Cardiac muscle cell (in vitro differentiated cells and primary cell): ENCODE measurements at places on chromosomes 7 and 10.

DNA sequence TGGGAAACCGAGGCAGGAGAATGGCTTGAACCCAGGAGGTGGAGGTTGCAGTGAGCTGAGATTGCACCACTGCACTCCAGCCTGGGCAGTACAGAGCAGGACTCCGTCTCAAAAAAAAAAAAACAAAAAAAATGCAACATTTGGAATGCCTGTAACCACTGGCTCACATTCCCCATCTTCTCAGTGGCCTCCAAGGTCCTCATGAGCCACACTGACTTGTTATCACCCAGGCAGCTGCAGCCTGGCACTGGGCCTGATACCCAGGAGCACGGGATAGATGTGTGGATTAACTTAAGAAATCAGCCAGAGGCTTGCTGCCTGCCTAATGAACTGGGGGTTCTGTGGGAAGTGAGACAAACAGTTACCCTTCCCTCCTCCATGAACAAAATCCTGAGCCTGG is 23.0 kb downstream of the JCAD start:
- no peaks in the 10 kb centered on the region for H3K27me3 ChIP-seq
- no peak overlapping the region for H3K4me3 ChIP-seq
- peaks cover 11% of the 10 kb centered on the region for H3K36me3 ChIP-seq
- no peak overlapping the region for H3K27ac ChIP-seq
- no peak for DNase-seq

DNA sequence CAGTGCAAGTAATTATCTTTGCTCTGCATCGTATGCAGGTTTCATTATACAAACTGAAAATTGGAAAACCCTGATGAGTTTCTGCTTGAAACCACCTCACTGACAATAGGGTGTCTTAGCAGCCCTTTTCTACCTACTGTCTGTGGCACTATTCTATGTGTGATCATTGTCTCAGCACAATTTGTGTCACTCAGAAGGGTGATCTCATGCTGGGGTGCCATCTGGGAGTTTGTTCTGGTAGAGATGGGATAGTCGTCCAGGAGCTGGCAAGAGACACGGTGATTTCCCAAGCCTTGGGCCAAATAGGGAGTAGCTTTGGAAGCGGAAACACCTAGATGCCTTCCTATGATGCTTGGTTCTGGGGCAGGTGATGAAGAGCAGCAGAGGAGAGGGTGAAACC is 186.3 kb downstream of the FRMD4A start:
- no peaks in the 10 kb centered on the region for H3K4me1 ChIP-seq
- no peak overlapping the region for H3K4me3 ChIP-seq
- no peak for DNase-seq
- peaks cover 6% of the 10 kb centered on the region for H3K27me3 ChIP-seq
- no peak overlapping the region for H3K27ac ChIP-seq
- H3K36me3 ChIP-seq, result no peaks in the 10 kb centered on the region

DNA sequence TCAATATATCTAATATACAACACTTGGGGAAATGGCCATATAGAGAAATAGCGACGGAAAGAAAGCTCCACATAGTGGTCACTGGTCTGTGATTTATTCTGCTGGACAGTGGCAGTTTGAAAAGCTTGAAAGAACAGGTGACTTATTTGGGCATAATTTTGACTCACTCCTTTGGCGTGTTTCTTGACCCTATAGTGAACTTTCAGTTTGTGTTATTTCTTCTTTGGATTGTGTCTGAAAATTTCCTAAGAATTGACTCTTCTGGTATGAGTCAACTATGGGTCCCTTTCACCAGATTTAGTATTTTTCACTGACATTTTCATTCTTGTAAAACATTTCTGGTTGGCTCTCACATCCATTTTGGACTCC is 25.8 kb upstream of the IMMP2L start:
- H3K27me3 ChIP-seq, result no peaks in the 10 kb centered on the region
- no peak overlapping the region for H3K27ac ChIP-seq
- no peak for DNase-seq
- H3K4me1 ChIP-seq, result no peaks in the 10 kb centered on the region
- H3K4me3 ChIP-seq, result no peak overlapping the region

- H3K36me3 ChIP-seq, result no peaks in the 10 kb centered on the region
- H3K27me3 ChIP-seq, result no peaks in the 10 kb centered on the region
- peak; percentile 73 for DNase-seq
- H3K4me3 ChIP-seq, result no peak overlapping the region
Measured at GRCh38 chr10:101394524-101395133, 40.7 kb downstream of the BTRC start.

DNA sequence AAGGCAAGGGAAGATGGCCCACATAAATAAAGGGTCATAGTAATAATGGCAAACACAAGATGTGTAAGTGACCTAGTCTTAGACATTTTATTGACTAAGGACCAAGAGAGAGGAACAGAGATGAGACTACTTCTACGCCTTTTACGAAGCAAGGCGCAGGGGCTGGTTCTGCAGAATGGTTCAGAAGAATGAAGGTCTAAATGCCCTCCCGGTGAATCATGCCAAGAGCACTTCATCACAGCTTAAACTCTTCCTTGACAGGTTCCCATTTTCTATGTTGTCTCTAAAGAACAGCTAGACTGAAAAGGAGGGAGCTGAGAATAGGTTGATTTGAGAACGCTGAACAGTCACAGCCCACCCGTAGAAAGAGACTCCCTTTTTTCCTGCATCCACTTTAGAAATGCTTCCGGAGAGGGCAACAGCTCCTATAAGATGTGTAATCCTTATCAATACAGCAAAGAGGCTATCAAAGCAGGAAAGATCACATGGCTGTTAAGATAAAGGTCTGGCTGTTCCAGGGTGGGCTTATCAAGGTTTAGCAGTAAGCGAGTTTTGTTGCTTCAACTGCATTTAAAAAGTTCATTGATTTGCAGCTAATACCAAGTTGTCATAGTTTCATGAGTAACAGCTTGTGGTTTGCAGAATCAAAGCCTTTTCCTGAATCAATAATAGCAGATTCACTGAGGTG is 93.4 kb upstream of the AUTS2 start:
- H3K27me3 ChIP-seq, result peaks cover 5% of the 10 kb centered on the region
- H3K27ac ChIP-seq, result no peak overlapping the region
- DNase-seq, result no peak
- H3K4me1 ChIP-seq, result peaks cover 6% of the 10 kb centered on the region

- no peak for DNase-seq
- H3K36me3 ChIP-seq, result no peaks in the 10 kb centered on the region
- no peaks in the 10 kb centered on the region for H3K4me1 ChIP-seq
Measured at GRCh38 chr7:37825038-37825437, 23.4 kb upstream of the NME8 start.

DNA sequence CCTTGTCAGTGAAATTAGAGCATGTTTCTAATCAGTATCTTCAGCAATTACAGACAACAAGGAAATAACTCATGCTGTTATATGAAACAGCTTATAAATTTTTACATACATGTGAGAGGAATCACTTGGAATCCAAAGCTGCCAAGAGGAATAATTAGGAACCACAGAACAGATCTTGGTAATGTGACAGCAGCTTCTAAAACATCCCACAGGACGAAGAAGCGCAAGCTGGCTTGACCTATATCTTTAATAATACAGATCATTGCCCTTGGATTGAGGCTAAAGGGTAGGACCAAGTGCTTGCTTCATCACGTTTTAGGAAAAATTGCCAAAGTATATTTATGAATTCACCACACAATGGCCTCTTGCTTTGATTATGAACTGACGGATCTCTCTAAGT is 869.8 kb downstream of the LRMDA start:
- no peaks in the 10 kb centered on the region for H3K27me3 ChIP-seq
- DNase-seq, result no peak
- H3K4me1 ChIP-seq, result peaks cover 38% of the 10 kb centered on the region
- no peaks in the 10 kb centered on the region for H3K36me3 ChIP-seq
- H3K4me3 ChIP-seq, result no peak overlapping the region
- H3K27ac ChIP-seq, result peak overlapping the region; percentile 86

GRCh38 chr7:26193432-26194207 is 6.9 kb downstream of the HNRNPA2B1 start:
- H3K4me3 ChIP-seq, result no peak overlapping the region
- DNase-seq, result no peak
- no peaks in the 10 kb centered on the region for H3K27me3 ChIP-seq
- peak overlapping the region; percentile 16 for H3K27ac ChIP-seq

DNA sequence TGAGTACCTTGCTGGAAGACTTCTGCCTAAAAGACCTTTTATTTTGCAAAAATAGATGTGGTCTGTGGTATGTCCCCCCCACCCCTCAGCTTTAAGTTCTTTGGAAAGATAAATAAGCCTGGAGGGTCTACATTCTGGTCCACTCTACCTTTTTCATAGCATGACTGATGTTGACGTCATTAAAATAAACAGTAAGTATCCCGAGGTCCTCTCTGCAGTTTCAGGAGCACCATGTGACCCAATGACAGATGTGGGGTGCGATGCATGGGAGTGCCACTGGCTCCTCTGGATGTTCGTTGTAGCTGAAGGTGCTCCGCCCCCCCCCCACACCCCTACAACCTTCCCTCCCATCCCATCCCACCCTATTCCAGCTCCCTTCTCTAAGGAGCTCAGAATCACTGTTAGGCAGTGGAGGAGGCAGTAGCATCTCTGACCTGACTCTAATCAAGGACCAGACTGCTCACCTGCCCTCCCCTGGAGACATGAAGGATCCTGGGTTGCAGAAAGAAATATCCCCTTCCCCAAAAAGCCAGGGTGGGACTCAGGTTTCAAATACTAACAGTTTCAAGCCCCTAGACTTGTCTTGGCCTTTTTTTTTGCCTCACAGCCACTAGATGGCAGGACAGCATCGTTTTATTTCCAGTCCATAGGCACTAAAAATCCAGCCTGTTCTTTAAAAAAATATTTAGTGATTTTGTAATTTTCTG is 25.1 kb downstream of the CASP7 start:
- H3K36me3 ChIP-seq, result no peaks in the 10 kb centered on the region
- H3K27me3 ChIP-seq, result no peaks in the 10 kb centered on the region
- H3K4me1 ChIP-seq, result no peaks in the 10 kb centered on the region

GRCh38 chr10:110160081-110160480 is 47.3 kb upstream of the MXI1 start:
- no peaks in the 10 kb centered on the region for H3K36me3 ChIP-seq
- no peaks in the 10 kb centered on the region for H3K27me3 ChIP-seq
- peaks cover 3% of the 10 kb centered on the region for H3K4me1 ChIP-seq
- DNase-seq, result no peak
- H3K4me3 ChIP-seq, result no peak overlapping the region
- no peak overlapping the region for H3K27ac ChIP-seq

- H3K4me3 ChIP-seq, result no peak overlapping the region
- H3K36me3 ChIP-seq, result no peaks in the 10 kb centered on the region
- no peak for DNase-seq
- H3K4me1 ChIP-seq, result no peaks in the 10 kb centered on the region
Measured at GRCh38 chr7:73716318-73716890, 3.1 kb downstream of the STX1A start.

- no peaks in the 10 kb centered on the region for H3K4me1 ChIP-seq
- H3K27ac ChIP-seq, result no peak overlapping the region
- H3K27me3 ChIP-seq, result no peaks in the 10 kb centered on the region
- no peaks in the 10 kb centered on the region for H3K36me3 ChIP-seq
- no peak overlapping the region for H3K4me3 ChIP-seq
- DNase-seq, result no peak
Measured at GRCh38 chr7:155953781-155954549, 141.7 kb upstream of the SHH start.
